ENCODE measurements at places on chromosomes 4 and X.

- no peak for DNase-seq
Observed at GRCh38 chr4:14967982-14968381, 34.3 kb upstream of the CPEB2 start.

DNA sequence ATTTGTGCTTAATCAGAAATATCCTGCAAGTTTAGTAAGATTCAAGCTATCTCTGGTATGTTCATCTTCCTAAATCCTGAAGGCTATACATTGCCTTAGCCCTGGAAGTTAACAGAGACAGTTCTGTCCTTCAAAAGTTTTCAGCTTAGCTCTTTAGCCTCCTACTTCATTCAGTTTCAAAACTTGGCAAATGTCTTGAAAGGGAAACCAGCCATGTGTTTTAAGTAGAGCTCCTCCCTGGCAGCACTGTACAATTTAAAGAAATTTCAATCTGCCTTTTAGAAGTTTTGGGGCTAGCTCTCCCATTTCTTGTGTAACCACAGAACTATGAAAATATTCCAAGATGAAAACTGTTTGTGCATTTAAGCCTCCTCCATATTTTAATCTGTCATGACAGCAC lies 47.0 kb downstream of the FANCB start:
- no peak for DNase-seq

- DNase-seq: peak; percentile 19
Observed at GRCh38 chr4:80014531-80014930, 58.5 kb downstream of the ANTXR2 start.

DNA sequence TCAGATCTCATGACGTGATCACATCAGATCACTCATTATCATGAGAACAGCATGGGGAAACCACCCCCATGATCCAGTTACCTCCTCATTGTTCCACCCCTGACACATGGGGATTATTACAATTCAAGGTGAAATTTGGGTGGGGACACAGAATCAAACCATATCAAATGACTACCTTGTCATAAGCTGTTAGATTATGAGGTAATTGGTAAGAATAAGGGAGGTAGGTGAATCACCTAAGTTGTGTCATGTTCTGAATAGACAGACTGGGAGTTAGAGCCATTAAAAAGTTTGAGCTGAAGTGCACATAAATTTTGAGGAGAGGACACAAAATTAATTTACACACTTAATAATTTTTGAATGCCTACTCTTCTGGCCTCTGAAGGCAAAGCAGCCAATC lies 24.7 kb downstream of the SLC9B1 start:
- DNase-seq: no peak

GRCh38 chrX:150769408-150769807 lies 76.2 kb downstream of the MTMR1 start:
- DNase-seq: no peak

- DNase-seq: peak; percentile 36
Observed at GRCh38 chr4:48025005-48025404, 8.4 kb downstream of the NIPAL1 start.

GRCh38 chr4:123936621-123937043 lies 540.0 kb downstream of the SPRY1 start:
- DNase-seq: no peak

DNA sequence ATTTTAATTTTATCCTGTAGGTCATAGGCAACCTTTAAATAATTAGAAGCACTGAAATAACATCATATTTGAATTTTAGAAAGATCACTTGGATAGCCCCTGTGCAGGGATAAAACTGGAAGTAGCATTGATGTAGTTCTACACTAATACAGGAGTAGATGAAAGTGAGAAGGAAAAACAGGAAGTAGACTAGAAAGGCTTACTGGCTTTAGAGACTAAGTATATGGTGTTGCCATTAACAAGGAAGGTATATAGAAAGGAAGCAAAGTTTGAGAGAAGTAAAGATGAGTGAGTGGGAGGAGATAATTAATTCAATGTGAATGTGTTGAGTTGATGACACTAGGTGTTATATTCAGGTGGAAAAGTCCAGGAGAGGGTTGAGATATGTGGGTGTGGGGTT lies 73.1 kb upstream of the EPGN start:
- no peak for DNase-seq
